Suprapubic skin (tissue), 4 donors: ENCODE measurements at places on chromosomes 2 and 18. TPM values are rescaled to one million over a fixed set of nuclear protein-coding genes. Genes with fewer than 3 reads are reported as not detected.
A peak's percentile ranks its signal among the peaks of the same experiment; 100 is the strongest.

DNA sequence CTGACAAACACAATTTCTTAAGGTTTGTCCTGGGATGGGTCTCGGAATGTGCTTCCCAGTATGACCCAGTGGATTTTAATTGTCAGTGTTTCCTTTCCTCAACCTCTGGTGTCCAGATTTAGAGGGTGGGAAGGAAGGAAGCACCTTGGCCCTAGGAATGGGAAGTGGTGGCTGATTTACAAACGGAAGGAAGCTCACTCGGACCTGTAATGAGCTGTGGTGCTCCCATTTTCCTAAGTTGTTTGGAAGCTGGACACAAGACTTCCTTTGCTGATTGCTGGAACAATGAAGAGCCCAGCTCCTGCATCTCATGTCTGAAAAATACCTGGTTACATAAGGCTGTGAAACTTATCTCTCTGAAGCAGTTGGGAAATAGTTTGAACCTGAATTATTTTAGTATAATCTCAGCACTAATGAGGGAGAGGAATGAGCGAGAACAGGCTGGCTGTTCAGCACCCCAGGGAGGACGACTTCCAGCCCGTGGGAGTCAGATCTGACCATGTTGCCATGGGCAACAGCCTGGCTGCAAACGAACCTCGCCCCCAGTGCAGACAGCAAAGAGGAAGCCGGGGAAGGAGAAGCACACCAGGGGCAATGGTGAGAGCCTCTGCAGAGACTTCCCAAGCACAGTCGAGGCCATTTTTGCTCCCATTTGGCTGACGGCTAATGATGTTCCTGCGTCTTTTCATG lies 74.4 kb upstream of the ASB18 start:
- H3K27me3 ChIP-seq = peaks cover 3% of the 10 kb centered on the region
- H3K36me3 ChIP-seq = no peaks in the 10 kb centered on the region
- peaks cover 6% of the 10 kb centered on the region for H3K4me1 ChIP-seq
- DNase-seq = no peak
- no peak overlapping the region for H3K27ac ChIP-seq
- H3K4me3 ChIP-seq = no peak overlapping the region

DNA sequence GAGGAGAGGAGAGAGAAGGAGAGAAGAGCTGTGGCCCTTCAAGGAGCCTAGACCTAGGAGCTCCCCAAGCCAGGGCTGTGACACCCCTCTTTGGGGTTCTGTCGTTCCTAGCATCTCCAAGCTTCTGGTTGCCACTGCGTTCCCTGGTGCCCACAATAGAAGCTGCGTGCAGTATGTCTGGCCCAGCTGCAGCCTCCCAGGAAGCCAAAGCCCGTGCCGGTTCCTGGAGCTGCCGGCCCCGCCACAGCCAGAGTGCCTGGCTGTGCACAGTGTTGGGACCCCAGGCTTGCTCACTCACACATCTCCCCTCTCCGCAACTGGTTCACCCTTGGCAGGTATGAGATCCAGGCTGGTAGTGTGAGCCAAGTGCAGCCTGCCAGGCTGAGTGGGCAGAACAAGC lies 367.7 kb upstream of the MC4R start:
- H3K4me3 ChIP-seq = no peak overlapping the region
- H3K4me1 ChIP-seq = no peaks in the 10 kb centered on the region
- peak; percentile 44 for DNase-seq
- no peaks in the 10 kb centered on the region for H3K36me3 ChIP-seq
- no peaks in the 10 kb centered on the region for H3K27me3 ChIP-seq
- H3K27ac ChIP-seq = no peak overlapping the region

Gene DPP10
- 1.4 TPM for total RNA-seq

DNA sequence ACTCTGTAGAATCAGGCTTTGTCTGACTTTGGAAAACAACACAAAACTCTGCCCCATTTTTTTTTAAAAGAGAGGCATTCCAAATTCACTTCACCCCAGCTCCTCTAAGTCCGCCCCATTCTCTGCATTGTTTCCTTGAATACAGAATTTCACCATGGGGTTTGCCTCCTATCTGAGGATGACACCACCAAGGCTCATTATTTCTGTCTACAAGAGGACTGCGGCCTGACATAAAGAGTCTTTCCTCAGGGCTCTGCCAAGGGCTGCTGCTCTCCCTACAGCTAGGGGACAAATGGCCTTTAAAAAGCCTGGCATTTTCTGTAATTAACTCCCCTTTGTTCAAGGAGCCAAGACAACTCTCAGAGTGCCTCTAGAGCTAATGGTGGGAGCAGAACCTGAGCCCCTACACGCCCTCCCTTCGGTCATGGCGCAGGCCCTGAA lies 4.6 kb downstream of the CHST10 start:
- no peaks in the 10 kb centered on the region for H3K27me3 ChIP-seq
- H3K27ac ChIP-seq = no peak overlapping the region
- H3K4me3 ChIP-seq = no peak overlapping the region
- peaks cover 3% of the 10 kb centered on the region for H3K36me3 ChIP-seq

DNA sequence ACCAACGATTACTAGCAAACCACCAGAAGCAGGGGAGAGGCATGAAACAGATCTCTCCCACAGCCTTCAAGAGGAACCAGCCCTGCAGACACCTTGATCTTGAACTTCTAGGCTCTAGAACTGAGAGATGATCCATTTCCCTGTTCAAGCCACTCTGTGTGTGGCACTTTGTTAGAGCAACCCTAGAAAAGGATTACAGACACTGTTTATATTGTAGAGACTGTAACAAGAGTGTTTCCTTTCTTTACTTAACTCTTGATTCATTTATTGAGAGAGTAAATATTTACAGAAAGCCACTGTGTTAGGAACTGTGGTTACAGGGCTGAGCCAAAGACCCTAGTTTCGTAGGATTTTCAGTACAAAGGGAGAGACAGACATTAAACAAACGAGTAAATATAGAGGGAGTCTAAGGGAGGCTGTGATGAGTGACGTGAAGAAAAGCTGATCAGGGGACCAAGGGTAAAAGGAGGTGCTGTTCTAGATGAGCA lies 10.9 kb downstream of the CCDC68 start:
- no peak overlapping the region for H3K4me3 ChIP-seq
- no peak for DNase-seq
- H3K27me3 ChIP-seq = peaks cover 3% of the 10 kb centered on the region
- no peak overlapping the region for H3K27ac ChIP-seq
- H3K36me3 ChIP-seq = no peaks in the 10 kb centered on the region
- H3K4me1 ChIP-seq = peaks cover 5% of the 10 kb centered on the region
